ENCODE measurements at places on chromosomes 16 and 17.

DNA sequence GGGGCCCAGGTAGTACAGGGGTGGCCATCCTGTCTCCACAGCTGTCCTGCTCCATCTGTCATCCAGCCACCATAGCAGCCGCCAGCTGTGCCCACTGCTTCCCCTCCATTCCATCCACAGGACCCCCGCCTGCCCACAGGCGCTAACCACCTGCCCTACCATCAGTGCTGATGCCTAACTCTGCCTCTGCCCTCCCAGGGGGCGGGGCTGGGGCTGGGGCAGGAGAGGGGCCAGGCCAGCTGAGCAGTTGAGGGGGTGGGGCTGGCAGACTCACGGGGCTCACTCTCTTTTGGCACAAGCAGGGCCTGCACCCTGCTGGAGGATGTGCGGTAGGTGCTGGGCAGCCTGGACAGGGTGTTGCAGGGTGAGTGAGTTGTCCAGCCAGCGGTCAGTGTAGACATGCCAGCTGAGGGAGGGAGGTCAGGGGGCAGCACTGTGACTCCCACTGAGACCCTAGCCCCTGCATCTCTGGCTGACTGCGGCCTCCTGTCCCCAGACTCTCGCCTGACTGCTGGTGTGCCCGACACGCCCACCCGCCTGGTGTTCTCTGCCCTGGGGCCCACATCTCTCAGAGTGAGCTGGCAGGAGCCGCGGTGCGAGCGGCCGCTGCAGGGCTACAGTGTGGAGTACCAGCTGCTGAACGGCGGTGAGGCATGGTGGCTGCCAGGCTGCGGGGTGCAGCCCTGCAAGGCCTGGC is 9.6 kb downstream of the GALK1 start:
- DNase-seq, result no peak

DNA sequence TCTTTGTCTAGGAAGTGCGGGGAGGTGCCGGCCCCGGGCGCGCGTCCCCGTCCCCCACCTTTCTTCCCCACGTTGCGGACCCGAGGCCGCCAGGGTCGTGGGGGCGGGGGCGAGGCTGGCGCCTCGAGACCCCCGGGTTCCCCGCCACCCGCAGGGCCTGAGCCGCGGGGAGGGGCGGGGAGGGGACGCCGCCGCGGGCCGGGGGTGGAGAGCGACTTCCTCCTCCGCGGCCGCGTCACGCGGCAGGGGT is 1.8 kb upstream of the ACTG1 start:
- DNase-seq, result no peak

- DNase-seq, result no peak
These were observed 392.1 kb downstream of the SOX9 start for GRCh38 chr17:72512649-72513556.

GRCh38 chr17:46986366-46986765 is 7.3 kb upstream of the RPRML start:
- DNase-seq, result no peak

GRCh38 chr17:17043461-17044271 is 1.4 kb downstream of the MPRIP start:
- no peak for DNase-seq

GRCh38 chr17:5249615-5250014 is 15.0 kb upstream of the SCIMP start:
- DNase-seq, result peak; percentile 77

GRCh38 chr16:19781226-19781625 is 63.2 kb downstream of the IQCK start:
- no peak for DNase-seq

DNA sequence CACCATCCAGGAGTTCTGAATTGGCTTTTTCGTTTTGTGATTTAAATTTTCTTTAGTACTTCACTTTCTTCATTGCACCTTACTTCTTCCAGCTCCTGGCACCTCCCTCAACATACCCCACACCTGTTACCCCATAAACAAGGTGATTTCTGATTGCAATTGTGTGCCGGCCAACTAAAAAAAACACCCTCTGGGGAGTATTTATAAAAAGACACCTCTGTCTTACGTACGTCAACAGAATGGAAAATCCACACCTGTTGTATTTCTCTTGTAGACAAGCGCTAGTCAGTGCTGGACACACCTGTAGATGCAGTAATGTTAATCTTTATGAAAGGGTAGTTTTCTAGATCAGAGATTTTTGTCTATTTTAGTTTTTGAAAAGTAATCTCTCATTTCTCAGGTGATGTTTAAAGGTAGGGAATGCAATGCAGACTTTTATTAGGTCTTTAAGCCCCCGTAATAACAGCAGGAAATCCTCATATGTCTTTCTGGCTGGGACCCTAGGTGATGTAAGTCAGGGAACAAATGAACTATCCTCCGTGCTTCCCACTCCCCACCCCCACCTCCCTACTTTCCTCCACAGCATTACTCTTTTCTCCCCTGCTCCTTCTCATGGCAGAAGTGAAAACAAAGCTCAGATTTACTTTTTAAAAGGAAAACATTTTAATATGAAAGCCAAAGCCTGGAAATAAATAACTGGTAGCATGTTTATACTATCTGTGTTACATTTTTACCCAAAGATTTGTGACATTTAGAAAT is 4.2 kb downstream of the MSI2 start:
- no peak for DNase-seq

DNA sequence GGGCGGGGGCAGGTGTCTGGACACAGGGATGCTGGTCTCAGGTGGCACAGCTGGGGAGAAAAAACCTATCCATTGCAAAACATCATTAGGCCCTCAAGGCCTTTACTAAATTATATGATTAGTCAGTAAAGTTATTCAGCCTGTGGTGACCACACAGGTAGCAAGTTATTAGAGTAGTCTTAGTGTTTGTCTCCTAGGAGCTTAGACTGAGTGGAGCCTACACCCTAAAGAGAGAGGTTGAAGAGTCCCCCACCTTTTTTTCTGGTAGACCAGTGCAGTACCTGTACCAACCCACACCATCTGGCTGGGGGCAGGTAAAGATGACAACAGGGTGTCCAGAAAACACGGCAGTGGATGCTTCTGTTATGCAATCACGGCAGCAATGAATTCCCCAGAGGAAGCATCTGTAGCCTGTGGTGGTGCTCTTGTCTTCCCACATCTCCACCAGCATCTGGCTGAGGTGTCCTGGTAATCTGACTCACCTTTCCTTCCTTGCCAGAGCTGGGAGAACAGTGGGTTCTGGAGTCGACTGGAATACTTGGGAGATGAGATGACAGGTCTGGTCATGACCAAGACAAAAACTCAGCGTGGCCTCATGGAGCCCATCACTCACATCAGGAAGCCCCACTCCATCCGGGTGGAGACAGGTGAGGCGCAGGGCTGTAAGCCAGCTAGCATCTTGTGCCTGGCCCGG is 11.0 kb downstream of the MYCBPAP start:
- DNase-seq, result no peak

- DNase-seq, result peak; percentile 87
These were observed 10.8 kb downstream of the HID1 start for GRCh38 chr17:74961657-74962350.

DNA sequence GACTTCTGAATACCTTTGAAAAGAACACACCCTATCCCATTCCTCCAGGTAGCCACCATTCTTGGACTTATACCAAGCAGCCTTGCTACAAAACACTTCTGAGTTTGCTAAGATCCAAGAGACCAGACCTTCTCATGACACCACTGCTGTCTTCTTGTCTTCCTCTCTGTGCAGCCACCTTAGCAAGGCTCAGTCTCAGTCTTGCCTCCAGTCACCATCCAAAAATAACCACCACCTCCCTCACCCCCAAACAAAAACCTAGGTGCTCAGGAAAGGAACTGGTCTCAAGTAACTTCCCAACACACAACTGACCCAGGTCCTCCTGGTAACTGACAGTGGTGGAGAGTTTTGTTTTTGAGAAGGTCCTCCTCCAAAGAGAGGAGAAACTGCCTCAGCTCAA is 90.9 kb upstream of the CORO6 start:
- peak; percentile 29 for DNase-seq

DNA sequence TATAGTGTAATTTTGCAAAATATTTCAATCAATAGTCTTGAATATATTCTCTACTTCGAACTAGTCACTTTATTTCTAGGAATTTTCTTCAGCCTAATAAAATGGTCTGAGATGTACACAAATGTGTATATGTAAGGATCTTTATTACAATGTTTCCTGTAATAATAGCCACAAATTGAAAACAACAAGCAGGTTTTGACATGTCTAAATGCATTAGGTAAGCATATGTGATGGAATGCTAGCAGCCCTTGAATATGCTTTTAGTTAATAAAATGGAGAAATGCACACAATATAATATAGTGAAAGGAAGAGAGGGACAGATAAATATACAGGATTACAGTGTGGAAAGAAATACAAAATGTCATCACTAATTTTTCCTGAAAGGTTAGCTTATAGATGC is 196.5 kb upstream of the IRX5 start:
- no peak for DNase-seq

DNA sequence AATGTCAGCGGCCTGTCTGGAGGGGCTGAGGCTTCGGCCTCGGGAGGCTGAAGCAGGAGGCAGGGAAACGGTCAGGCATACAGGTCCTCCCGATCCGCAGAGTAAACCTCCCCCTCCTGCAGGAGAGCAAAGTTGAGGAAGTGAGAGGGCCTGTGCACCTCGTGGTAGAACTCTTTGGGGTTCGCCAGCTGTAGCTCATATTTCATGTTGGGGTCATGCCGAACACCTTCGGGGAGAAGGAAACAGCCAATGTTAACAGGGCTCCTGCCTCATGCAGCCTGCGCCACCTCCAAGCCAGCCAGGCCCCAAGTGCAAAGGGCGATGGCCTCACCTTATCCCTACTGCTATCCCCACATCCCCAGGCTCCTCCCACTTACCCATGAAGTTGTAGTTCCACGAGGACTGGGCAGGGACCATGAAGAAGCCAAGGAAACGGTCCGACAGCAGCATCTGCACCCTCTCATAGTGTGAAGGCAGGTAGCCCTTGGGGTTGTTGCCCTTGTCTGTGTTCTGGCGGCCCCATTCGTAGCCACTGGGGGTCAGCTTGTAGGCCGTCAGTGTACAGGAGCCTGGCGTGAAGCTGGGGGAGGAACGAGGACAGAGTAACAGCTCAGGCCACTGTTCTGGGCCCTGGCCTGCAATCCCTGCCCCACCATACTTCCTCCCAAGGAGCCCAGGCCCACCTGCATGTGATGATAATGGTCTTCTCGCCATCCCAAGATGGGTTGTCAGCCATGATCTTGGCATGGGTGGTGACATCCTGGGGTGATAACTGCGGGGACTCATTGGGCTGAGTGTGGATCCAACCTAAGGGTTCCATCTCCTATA is 1.3 kb upstream of the RILP start:
- DNase-seq, result no peak

GRCh38 chr17:56313201-56313600 is 159.9 kb downstream of the ANKFN1 start:
- DNase-seq, result no peak

GRCh38 chr16:29815032-29815721 is 775 bp upstream of the PAGR1 start:
- no peak for DNase-seq

- no peak for DNase-seq
These were observed 192.4 kb upstream of the HSBP1 start for GRCh38 chr16:83615141-83615952.

- no peak for DNase-seq
These were observed 270.0 kb downstream of the SLC39A11 start for GRCh38 chr17:72822358-72823023.

DNA sequence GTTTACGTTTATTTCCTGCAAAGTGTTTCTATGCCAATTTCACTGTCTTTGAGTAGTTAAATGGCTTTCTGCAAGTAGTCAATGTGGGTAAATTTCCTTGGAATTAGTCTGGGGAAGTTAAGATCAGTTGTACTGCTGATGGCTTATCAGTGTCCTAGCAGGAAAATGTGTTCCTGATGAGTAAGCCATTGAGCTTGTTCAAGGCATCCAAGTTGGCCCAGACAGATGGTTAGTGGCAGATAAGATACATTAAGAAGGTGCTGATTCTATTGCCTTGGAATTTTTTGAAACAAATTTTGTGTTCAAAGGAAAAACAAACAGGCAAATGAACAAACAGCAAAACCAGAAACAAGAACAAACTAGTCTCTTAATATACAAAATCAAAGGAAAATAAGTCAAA is 258.4 kb downstream of the MAP2K6 start:
- DNase-seq, result no peak

- no peak for DNase-seq
These were observed 18.8 kb upstream of the FAM83G start for GRCh38 chr17:19023209-19023999.

- DNase-seq, result no peak
These were observed 25.2 kb downstream of the YPEL2 start for GRCh38 chr17:59356543-59357218.
